ENCODE measurements at places on chromosomes 12 and 14. TPM values are rescaled to one million over a fixed set of nuclear protein-coding genes. Genes with fewer than 3 reads are reported as not detected.

TIMELESS gene
- total RNA-seq, result 2.5 TPM

DNA sequence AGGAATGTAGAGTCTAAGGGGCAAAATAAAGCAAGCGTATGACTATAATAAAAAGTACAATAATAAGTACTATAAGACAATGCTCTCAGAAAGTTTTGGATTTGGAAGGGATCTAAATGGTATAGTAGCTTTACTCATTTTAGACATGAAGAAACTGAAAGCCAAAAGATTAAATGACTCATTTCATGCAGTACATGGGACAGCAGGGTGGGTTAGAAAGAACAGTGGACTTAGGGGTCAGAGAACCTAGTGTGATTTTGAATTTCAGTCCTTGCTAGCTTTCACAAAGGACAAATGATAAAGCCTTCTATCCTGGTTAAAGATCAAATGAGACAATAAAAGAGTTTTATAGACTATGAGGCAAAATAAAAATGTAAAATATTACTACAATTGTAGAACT lies 6.8 kb upstream of the LEMD3 start:
- no peaks in the 10 kb centered on the region for H3K4me1 ChIP-seq
- H3K36me3 ChIP-seq, result no peaks in the 10 kb centered on the region
- no peak for DNase-seq
- no peak overlapping the region for H3K4me3 ChIP-seq

- H3K4me1 ChIP-seq, result no peaks in the 10 kb centered on the region
- no peaks in the 10 kb centered on the region for H3K36me3 ChIP-seq
- H3K4me3 ChIP-seq, result no peak overlapping the region
- no peaks in the 10 kb centered on the region for H3K27me3 ChIP-seq
- no peak overlapping the region for H3K27ac ChIP-seq
Observed at GRCh38 chr12:83958997-83959396, 953.6 kb downstream of the SLC6A15 start.

C12orf43 gene
- total RNA-seq, result 14.9 TPM

DNA sequence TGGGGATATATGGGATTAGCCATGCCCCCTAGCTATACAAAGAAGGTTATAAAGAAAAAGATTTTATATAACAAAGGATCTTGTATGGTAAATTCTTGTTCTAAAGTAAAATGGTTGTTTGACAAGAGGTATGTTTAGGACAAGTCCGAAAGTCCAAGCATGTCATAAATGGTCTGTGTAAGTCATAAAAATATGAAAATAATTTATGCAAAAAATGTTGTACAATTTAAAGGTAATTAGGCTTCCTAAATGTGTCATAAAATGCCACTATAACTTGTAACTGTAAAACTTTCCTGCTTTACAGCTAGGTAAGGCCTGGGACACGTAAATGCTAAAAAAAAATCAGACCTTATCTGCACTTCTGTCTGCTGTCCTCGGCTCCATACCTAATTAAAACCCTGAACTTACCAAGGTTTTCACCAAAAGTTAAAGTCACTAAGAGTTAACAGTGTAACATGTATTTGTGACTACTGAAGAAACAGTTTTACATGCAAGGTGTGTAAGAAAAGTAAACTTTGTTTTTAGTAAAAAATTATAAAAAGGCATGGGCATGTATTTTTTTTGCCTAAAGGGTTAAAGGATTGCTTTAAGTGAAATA lies 110.0 kb upstream of the RESF1 start:
- H3K27me3 ChIP-seq, result no peaks in the 10 kb centered on the region
- H3K4me3 ChIP-seq, result no peak overlapping the region
- DNase-seq, result no peak
- no peaks in the 10 kb centered on the region for H3K36me3 ChIP-seq
- no peak overlapping the region for H3K27ac ChIP-seq

All from esophagus muscularis mucosa (tissue), 4 donors.